ENCODE measurements at places on chromosomes 5 and 9.

- no peak for DNase-seq
Measured at GRCh38 chr5:142011572-142012185, 1.1 kb downstream of the GNPDA1 start.

- no peak for DNase-seq
Measured at GRCh38 chr9:126428534-126429175, 102.0 kb downstream of the MVB12B start.

- no peak for DNase-seq
Measured at GRCh38 chr5:159504857-159505304, 174.6 kb upstream of the IL12B start.

GRCh38 chr9:129285979-129286772 lies 108.1 kb upstream of the IER5L start:
- no peak for DNase-seq

DNA sequence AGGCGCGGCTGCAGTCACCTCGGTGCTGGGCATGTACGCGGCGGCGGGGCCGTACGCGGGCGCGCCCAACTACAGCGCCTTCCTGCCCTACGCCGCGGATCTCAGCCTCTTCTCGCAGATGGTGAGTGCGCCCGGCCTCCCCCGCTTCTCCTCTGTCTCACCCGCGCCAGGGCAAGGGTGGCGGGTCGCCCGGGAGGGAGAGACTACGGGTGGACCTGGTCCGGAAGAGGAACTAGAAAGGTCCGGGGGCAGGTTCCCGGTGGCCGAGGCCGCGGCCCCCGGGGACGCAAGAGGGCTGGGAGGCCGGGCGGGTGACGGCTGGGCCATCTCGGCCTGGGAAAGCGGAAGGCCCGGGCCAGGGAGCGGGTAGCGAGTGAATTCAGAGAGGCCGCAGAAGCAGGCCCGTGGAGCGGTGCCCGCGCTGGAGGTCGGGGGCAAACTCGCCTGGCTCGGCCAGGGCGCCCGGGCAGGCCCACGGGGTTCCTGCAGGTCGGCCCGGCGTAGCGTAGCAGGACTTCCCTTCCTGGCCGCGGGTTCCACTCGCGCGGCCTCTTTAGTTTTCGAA lies 711 bp downstream of the IRX1 start:
- DNase-seq = no peak

- DNase-seq = no peak
Measured at GRCh38 chr5:158155067-158155466, 296.1 kb upstream of the CLINT1 start.

DNA sequence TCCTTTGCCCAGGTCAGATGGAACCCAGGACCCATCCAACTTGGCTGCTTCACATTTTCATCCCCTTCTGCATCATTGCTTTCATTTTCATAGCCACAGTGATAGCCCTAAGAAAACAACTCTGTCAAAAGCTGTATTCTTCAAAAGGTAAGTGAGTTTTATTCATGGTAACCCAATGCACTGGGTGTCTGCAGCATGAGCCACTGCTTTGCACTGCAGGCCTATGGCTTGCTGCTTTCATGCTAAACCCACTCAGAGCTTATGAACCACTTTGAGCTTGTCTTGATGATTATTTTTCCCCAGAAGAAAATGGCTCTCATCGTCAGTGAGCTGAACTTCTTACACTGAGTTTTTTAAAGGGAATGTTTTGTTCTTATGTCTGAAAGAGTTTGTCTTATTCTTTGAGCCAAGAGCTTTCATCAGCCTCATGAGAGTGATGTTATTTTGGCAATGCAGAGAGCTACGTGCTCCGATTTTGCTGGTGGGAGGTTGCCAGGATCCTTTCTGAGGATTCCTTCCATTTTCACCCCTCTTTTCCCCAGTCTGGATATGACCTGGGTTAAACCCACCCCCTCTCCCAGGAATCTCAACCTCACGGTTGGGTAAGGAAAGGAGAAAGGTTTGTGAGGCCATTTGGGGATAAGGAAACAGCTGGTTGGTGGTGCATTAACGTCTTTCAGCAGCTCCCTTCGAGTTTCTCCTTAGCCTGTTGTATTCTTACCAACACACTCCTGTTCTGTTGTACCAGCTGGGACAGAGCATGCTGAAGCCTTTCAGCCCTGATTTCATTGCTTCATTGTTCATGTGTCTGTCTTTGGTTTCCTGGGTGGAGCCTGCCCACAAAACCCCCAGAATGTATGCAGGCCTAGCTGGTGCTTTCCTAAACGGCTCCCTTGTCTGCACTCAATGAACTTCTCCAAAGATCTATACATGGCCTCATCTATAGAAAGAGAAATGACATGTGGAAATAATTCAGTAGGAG lies 47.6 kb downstream of the PDCD1LG2 start:
- no peak for DNase-seq

GRCh38 chr5:68407311-68408239 lies 192.0 kb downstream of the PIK3R1 start:
- DNase-seq = no peak

- DNase-seq = no peak
Measured at GRCh38 chr5:96743065-96743768, 64.5 kb downstream of the ERAP1 start.

- DNase-seq = no peak
Measured at GRCh38 chr5:106862450-106863193, 808.1 kb downstream of the EFNA5 start.

GRCh38 chr5:78221964-78222451 lies 72.5 kb downstream of the AP3B1 start:
- peak; percentile 23 for DNase-seq

DNA sequence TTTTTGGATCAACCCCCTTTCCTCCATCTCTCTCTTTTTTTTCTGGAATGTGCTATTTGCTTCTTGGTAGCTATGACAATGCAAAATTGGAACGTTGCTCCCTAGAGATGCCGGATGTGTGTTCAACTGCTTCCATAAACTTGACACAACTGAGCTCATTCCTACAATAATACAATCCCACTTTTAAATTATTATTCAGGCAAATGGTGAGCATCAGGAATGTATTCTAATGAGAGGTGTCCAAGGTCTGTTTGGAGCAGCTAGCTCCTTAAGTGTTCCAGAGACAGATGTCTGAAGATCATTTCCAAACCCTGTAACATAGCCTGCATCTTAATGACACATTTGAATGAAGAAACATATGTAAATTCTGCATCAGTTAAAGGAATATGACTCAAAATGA lies 518.4 kb downstream of the TAF11L14 start:
- DNase-seq = no peak

GRCh38 chr5:159184236-159184635 lies 25.1 kb downstream of the RNF145 start:
- DNase-seq = no peak

- DNase-seq = no peak
Measured at GRCh38 chr9:133713150-133713959, 24.8 kb downstream of the SARDH start.

DNA sequence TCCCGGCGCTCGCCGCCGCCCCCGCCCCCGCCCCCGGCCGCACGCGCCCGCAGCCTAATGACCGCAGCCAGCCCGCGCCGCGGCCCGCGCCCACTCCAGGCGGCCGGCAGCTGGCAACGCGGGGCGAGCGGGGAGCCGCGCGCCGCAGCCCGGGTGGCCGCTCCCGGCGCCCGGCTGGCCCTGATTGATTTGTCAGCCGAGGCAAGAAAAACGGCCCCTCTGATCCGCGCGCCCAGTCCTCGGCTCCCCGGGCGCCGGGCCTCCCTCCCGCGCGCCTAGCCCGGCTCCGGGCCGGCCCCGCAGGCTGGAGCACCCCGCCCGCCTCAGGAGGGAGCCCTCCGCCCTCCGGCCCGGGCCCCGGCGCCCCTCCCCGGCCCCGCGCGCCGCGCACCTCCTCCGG lies 11.9 kb upstream of the LHX2 start:
- DNase-seq = no peak

DNA sequence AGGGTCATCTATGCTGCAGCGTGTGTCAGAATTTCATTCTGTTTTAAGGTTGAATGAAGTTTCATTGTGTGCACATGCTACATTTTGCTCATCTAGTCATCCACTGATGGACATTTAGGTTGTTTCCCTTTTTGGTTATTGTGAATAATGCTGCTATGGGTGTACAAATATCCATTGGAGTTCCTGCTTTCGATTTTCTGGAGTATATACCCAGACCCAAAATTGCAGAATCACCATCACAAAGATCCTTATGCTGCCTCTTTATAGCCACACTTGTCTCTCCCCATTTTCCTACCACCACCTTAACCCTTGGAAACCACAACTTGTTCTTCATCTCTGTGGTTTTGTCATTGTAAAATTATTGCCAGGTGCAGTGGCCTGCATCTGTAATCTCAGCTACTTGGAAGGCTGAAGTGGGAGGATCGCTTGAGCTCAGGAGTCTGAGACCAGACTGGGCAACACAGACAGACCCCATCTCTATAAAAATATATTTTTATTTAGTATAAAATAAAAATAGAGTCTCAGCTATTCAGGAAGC lies 166.2 kb downstream of the HSD17B3 start:
- no peak for DNase-seq

DNA sequence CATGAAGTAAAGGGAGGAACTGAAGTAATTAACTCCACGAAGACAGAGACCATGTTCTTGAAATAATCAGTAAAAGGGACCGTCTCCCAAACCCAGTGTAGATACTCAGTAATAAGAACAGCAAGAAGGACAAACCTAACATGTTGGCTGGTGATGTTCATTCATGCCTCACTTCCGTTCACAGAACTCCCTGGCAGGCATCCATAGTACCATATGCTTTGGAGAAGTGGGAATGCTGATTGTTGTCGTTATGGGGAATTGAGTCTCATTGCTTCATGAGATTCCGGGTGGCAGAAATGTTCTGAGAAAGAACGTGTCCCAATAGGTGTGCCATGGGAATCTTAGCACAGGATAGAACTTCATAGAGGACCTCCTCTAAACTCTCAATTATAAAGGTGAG lies 452.3 kb downstream of the ZSWIM6 start:
- no peak for DNase-seq

DNA sequence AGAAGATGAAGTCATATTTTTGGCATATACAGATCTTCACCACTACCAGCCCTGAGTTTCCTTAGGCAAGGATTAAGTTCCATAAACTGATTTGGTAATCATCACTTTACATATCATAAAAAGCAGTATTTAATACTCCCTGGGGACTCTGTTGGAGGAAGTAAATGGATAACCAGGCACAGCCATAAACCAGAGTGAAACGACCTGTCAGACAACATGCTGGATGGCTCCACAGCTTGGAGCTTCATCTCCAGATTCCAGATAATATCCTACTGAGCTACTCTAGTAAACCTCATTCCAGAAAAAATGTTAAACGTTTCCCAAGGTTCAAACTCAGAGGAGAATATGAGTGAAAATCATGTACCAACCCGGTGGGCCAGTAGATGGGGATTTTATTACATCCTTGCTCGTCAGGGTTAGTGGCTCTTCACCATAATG lies 109.2 kb downstream of the BASP1 start:
- peak; percentile 10 for DNase-seq

DNA sequence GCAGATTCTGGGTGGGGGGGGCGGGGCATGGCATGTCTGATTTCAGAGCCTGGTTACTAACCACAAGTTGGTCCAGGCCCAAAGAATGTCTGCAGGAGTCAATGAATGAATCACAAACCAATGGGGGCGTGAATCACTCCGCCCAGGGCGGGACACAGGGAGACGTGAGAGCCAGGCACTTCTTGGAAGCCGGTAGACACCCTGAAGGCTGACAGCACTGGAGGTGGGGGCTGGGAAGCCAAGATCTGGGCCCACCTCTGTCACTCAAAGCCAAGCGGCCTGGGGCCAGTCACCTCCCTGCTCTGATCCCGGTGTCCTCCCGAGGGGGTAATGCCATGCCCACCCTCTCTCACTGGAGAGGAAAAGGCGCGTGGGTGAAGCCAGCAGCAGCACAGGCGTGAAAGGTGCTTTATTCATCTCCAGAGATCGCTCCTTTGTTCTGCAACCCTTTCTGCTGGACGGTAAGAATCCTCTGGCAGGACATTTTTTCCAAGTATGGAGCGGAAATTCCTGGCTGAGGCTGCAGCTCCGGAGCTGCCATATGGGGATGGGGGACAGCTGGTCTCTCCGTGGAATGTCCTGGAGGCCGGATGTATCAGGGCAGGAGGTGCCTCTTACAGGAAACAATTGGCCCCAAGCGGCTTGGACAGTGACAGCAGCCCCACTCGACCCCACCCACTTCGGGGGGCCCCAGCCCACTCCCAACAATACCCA lies 85.0 kb downstream of the STK10 start:
- DNase-seq = no peak

DNA sequence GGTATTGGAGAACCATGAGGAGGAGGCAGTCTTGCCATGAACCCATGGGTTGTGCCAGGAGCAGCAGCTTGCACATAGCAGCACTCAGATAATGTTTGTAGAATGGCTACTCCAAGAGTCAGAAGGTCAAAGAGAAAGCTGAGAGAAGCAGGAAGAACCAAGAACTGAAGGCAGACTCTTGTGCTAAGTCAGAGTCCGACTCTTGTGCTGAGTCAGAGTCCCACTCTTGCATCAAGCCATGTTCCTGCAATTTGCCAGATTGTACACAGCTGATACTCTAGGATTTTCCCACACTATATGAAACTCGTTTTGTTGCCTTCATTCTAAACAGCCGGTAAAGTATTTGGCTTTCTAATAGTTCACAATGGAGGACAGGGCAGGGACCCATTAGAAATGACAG lies 26.2 kb upstream of the HSPA9 start:
- no peak for DNase-seq

DNA sequence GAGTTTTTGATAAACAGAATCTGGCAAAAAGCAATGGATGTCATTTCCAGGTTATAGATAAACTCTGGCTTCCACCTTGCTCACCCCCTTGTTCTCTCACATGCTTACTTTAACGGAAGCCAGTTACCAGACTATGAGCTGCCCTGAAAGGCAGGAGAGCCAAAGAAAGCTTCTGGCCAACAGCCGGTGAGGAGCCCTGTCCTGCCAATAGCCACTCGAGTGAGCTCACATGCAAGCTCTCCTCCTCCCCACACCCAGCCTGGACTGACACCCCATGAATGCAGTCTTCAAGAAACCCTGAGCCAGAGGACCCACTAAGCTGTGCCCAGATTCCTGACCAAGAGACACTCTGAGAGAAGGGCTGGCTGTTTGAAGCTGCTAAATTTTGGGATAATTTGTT lies 14.4 kb upstream of the SMIM15 start:
- DNase-seq = no peak

DNA sequence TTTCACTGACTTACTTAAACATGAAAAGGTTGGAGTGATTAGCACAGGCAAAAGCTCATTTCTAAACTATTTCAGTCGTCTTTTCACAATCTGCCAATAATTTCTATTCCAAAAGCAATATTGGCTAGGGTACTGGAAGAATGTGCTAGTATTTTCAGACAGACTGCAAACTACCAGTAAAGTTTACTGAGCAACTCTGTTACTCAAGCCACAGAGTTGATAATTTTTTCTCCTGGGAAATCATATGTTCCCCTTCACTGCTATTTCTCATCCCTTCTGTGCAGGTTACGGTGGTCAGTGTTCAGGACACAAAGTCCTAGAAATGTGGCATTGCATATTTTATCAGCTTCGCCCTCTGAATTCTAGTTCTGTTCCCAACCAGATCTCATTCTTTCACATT lies 343.3 kb upstream of the TNC start:
- DNase-seq = no peak

GRCh38 chr9:82513242-82513751 lies 524.7 kb downstream of the SPATA31D1 start:
- no peak for DNase-seq

- no peak for DNase-seq
Measured at GRCh38 chr9:107597743-107598217, 108.2 kb upstream of the KLF4 start.

All from T47D (cell line).